ENCODE measurements at places on chromosomes 16 and 17. TPM values are rescaled to one million over a fixed set of nuclear protein-coding genes. Genes with fewer than 3 reads are reported as not detected.

Gene FAM83G
- total RNA-seq: 4.8 TPM

Gene CBLN1
- total RNA-seq: 0.56 TPM

DNA sequence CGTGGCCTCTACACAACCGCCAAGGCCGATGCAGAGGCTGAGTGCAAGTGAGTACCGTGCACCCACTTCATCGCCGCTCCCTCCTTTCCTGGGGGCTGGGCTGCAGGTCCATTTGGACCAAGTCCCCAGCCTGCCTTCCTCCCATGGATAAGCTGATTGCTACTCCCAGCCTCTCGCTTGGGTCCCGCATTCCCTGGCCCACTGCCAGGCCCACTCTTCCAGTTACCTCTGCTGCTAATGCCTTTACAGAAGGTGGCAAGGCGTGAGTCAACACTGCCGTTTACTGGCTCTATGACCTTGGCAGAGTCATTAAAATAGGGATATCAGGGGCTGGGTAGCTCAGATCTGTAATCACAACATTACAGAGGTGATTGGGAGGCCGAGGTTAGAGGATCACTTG is 11.2 kb downstream of the SULT1A2 start:
- no peak for DNase-seq

- DNase-seq: no peak
Observed at GRCh38 chr17:32551186-32551955, 64.6 kb downstream of the CDK5R1 start.

GRCh38 chr17:333626-334396 is 18.8 kb downstream of the RPH3AL start:
- DNase-seq: peak; percentile 97

GRCh38 chr17:68794636-68795434 is 160.4 kb downstream of the ABCA8 start:
- DNase-seq: peak; percentile 54

DNA sequence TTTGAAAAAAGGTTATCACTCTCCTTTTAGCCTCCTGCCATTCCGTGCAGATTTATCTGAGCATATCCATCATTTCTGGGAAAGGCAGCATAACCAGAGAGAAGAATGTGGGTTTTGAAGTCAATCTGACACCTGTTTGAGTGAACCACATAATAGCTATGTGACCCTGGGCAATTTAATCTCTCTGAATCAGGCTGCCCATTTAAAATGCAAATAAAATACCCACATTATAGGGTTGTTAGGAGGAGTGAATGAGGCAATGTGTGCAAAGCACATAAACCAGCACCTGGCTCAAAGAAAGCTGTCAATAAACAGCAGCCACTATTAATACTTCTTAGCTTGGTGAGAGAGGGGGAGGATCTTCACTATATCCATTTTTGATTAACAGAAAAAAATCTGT is 88.0 kb downstream of the CACNG1 start:
- no peak for DNase-seq

GRCh38 chr17:28182559-28182958 is 136.4 kb upstream of the TMEM97 start:
- DNase-seq: no peak
